ENCODE measurements at places on chromosomes 5 and 9.

- no peak for DNase-seq
Measured at GRCh38 chr9:88824711-88825110, 166.6 kb upstream of the S1PR3 start.

DNA sequence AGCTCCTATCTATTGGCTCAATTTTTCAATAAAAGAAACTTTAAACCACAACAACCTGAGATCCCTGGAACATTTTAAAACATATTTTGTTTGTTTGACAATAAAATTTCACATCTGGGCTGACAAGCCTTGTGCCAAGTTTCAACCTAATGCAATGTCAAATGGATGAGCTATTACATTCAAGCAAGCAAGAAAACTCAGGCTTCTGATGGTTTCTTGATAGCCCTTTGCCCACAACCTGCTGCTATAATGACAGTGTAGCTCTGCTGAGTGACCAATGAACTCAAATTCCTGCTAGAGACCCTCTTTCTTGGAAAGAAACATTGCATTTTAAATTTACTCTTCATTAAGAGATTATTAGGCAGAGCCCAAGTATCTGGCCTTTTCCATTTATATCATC, 472.9 kb downstream of the ARHGEF28 start:
- DNase-seq, result no peak

GRCh38 chr9:72203205-72203803, 54.1 kb downstream of the GDA start:
- no peak for DNase-seq

DNA sequence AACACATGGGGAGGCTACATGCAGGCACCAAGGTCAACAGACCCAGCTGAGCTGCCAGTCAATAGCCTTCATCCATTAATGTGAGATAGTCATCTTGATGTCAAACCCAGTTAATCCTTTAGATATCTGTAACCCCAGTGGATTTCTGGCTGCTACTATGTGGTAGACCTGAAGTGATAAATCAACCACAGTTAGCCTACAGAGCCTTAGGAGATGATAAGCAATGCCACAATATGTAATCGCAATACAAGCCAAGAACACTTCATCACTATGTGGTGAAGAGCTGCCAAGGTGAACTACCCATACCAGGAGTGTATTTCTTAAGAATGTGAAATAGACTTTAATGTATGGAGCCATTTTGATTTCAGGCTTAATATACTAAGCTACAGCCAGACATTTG, 1175.5 kb downstream of the DTWD2 start:
- DNase-seq, result no peak

- DNase-seq, result no peak
Measured at GRCh38 chr9:110986529-110986928, 51.7 kb downstream of the LPAR1 start.

DNA sequence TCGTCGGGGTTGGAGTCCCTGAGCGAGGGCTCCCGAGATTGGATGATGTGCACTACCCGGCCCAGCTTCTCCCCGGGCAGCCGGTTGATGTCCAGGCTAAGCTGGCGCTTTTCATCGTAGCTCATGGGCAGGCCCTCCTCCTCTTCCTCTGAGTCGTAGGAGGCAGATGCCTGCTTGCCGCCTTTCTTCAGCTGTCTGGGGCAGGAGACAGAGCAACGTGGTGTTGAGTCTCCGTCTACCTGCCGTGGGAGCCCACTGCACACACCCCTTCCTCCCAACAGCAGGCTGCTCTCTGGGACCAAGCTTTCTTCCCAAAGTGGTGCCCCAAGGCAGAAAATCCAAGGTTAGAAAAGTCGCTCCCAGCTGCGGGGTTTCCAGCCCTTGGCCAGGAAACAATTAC, 10.8 kb downstream of the BRD3OS start:
- no peak for DNase-seq

DNA sequence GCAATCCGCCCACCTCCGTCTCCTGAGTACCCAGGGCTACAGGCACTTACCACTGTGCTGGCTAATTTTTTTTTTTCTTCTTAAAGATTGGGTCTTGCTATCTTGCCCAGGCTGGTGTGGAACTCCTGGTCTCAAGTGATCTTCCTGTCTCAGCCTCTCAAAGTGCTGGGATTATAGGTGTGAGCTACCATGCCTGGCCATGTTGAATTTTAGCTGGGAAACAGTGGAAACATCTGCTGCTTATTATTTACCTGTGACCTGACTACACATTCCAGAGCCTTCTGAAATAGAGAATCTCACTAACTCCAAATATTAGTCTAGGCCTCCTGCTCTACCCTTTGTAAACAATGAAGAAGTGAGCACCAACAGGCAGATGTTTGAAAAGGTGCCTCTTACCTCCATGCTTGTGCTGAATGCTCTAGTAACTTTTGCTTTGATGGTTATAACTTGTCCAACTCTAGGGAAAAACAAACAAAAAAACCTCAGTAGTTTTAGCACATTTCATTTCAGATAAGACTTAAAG, 22.5 kb downstream of the ACOT12 start:
- no peak for DNase-seq

GRCh38 chr9:78438211-78438610, 141.3 kb downstream of the PSAT1 start:
- no peak for DNase-seq

GRCh38 chr5:72179028-72179815, 71.9 kb downstream of the MAP1B start:
- DNase-seq, result no peak

- no peak for DNase-seq
Measured at GRCh38 chr5:58545912-58546311, 37.0 kb upstream of the RAB3C start.

- DNase-seq, result no peak
Measured at GRCh38 chr5:94818904-94819303, 200.4 kb downstream of the SLF1 start.

- DNase-seq, result no peak
Measured at GRCh38 chr9:132231019-132231701, 69.3 kb downstream of the NTNG2 start.

- DNase-seq, result no peak
Measured at GRCh38 chr5:94376672-94377345, 241.6 kb downstream of the KIAA0825 start.
